H9 (cell line): ENCODE measurements at places on chromosomes 12 and 14. TPM values are rescaled to one million over a fixed set of nuclear protein-coding genes. Genes with fewer than 3 reads are reported as not detected.

GRCh38 chr14:72610831-72611200 lies 283.1 kb downstream of the DPF3 start:
- peak; percentile 11 for DNase-seq

Gene ESRRB
- 0.11 TPM in 1 of 2 replicates, not detected in the other for total RNA-seq

GRCh38 chr12:65510584-65511050 lies 232.1 kb downstream of the MSRB3 start:
- DNase-seq: peak; percentile 77

DNA sequence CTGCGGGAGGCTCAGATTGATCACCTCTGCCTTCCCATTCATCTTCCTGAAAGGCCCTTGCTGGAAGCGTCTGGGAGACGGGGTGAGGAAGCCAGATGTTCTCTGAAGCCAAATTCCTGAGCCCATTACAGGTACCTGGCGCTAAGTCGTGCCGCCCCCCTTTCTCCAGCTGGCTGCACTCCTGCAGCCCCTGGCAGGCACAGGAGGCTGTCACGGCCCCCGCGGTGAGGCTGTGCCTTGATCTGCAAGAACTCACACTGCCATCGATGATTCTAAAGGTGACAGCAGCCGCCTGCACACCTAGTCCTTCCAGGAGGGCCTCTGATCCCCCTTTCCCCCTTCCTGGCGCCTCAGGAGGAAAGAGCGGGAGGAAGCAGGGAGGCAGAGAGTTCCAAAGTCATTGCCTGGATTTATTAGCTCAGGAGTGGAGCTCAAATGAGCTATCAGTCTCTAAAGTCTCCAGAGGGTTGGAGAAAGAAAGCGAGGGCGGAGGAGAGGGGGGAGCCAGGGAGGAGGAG lies 106.9 kb downstream of the RFLNA start:
- DNase-seq: no peak

Gene LBHD2
- not detected in 2 replicates for total RNA-seq

- DNase-seq: no peak
Measured at GRCh38 chr12:117188961-117189724, 1.1 kb downstream of the FBXO21 start.

DNA sequence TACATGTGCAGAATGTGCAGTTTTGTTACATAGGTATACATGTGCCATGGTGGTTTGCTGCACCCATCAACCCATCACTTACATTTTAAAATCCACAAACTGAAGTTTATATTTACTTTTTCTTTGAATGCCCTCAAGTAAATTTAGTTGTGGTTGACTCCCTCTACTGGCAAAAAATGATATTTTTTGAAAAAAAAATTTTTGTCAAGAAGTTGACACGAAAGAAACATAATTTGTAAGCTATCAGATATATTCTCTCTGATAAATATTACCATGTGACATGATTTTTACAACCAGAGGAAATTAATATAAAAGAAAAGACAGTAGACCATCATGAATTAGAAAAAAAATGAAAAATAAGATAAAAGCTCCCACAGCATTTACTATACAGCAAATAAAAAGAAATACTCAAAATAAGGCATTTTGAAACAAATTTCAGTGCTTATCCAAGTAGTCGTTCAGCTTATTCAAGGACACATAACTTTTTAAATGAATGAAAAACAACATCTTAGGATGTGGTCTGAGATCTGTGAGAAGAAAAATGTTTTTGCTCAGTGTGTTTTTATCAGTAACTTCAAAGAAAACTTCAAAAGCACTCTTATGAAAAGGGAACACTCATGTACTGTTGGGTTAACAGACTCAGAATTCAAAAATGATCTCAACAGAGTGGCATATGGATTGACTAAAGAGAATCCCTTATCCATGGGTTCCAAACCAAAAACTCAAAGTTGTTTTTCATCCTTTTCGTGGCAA lies 30.0 kb upstream of the GRIP1 start:
- DNase-seq: no peak

- no peak for DNase-seq
Measured at GRCh38 chr12:12379831-12380730, 23.2 kb downstream of the BORCS5 start.

Gene NID2
- 6.4 and 6.6 TPM in 2 replicates for total RNA-seq

DNA sequence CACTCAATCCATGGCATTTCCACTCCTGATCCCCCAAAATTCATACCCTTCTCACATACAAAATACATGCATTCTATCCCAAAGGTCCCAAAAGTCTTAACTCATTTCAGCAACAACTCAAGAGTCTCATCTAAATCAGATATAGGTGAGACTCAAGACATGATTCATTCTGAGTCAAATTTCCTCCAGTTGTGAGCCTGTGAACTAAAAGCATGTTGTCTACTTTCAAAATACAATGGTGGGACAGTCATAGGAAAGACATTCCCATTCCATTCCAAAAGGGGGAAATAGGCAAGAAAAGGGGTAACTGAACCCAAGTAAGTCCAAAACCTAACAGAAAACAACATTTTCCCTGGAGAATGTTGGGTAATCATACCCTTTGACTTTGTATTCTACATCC lies 103.3 kb downstream of the C12orf75 start:
- no peak for DNase-seq

- no peak for DNase-seq
Measured at GRCh38 chr12:82504409-82504808, 146.1 kb downstream of the METTL25 start.

- DNase-seq: no peak
Measured at GRCh38 chr12:64335886-64336466, 54.6 kb downstream of the C12orf56 start.

DNA sequence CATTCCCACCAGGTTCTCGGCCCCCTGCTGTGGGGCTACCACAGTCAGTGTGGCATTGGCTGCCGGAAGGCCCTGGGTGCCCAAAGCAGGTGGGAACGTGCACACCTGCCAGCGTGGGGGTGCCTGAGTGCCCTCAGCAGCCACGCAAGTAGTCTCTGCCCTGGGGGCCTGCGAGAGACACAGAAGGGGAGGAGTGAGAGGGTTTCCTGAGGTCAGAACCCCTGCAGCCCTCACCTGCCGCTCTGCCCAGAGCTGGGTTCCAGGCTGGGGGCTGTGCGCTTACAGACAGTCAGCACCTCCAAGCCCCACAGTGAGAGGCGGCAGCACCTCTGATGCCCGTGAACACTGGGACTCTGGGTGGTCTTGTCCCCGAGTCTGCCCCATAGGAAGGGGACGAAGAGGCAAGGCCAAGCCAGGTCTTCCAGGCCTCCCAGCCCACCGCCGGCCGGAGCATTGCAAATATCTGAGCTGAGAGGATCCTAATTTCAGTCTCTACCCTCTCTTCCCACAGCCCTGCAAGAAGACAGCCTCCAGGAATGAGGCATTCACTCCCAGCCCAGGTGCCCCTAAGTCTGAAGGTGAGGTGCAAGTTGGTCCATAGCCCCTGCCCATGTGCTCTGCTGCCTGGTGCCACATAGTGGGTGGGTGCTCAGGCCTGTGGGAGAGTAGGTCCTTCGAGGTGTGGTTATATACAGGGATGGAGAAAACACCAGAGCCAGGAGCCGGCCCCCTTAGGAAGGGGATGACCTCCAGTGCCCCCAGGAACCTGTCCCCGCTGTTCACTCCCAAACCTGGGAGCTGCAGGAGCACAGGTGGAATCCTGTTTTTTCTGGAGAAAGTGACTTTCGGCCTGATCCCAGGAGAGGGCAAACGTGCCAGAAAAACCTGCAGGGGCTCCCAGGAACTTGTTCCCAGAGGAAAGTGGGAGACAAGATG lies 291.1 kb upstream of the RTL1 start:
- peak; percentile 14 for DNase-seq

GRCh38 chr14:52790011-52790755 lies 1.2 kb downstream of the GNPNAT1 start:
- no peak for DNase-seq

DNA sequence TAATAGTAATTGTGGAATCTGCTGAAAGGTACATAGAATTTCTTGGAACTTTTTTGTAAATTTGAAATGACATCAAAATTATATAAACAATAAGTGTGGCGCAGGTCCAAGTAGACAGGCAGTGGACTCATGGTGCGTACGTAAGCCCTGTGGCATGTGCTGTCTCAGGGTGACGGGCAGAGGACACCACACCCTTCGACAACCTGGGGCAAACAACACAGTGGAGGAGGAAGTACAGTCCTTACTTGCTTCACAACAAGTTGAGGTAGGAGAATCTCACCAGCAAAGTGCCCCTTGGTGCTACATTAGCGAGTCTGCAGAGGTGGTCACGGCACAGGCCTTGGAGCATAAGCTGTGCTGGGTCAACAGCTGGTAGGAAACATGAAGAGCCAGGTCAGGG lies 180.9 kb downstream of the AEBP2 start:
- no peak for DNase-seq

Gene PRR4
- total RNA-seq: 1.9 and 4.3 TPM in 2 replicates

DNA sequence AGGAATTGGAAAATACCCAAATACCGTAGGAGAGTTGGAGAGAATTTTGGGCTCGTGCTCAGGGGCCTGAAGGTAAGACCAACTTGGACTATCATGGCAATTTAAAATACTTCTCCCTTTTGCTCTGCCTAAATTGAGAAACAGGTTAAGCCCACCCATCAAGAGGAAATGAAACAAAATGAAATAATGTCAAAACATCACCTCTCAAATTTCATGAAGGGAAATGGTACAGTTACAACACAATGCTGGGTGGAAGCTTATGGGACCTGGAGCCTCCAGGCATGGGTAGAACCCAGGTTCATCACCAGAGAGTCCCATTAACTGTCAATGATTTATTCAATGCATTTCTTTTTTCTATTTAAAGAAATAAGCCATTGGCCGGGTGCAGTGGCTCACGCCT lies 33.7 kb downstream of the FOS start:
- DNase-seq: no peak

- peak; percentile 64 for DNase-seq
Measured at GRCh38 chr12:56221232-56221756, 428 bp downstream of the RNF41 start.

GRCh38 chr12:129200576-129200975 lies 347.3 kb downstream of the GLT1D1 start:
- DNase-seq: no peak

DNA sequence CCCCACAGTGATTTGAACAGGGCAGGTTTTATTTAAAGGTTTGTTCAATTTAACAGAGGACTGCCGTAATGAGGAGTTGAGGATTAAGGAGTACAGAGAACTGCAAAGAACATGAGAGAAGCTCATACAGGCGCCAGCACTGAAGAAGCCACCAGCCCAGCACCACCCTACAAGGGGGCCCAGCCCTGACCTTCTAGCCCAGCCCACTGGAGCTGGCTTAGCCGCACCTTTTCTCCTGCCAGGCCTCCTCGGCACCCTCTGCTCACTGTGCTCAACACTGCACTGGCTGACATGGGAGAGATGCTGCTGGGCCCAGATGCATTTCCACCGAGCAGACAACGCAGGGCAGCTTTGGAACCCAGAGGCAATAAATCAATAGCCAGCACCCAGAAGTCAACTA lies 36.5 kb upstream of the SFSWAP start:
- no peak for DNase-seq

Gene KCNH3
- 0.26 and 0.39 TPM in 2 replicates for total RNA-seq

- no peak for DNase-seq
Measured at GRCh38 chr12:9761419-9761781, 699 bp upstream of the CD69 start.

Gene ZNF641
- 8.1 and 8.5 TPM in 2 replicates for total RNA-seq

DNA sequence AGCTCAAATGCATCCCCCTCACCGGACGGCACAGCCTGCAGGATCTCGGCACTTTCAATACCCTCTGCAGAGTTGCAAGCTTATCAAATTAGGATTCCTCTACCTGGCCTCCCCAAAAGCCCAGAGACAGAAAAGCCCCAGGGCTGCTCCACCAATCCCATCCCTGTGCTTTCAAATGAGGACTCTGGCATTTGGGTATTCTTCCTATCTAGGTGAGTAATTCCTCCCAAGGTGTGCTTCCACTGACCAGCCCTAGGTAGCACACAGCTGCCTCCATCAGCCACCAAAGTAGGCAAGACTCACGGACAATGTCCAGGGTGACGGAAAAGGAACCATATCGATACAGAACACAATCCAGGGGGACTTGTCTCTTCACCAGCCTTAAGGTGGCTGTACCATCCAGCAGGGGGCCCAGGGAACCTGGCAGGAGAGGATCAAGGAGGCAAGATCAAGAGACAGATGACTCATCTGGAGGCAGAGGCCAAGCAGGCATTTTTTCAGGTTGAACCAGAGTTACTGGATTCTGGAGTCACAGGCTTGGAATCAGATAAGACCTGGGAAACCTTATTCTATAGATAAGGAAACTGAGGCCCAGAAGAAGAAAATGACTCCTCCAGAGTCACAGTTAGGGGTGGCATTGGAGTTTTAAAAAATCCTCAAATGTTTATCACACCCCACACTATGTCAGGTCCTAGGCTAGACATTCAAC lies 9.9 kb downstream of the PMEL start:
- DNase-seq: peak; percentile 58

Gene DICER1
- total RNA-seq: 57.0 and 59.4 TPM in 2 replicates

- no peak for DNase-seq
Measured at GRCh38 chr12:107439026-107439738, 246.4 kb upstream of the PWP1 start.

Gene KIAA0586
- 19.7 and 20.9 TPM in 2 replicates for total RNA-seq

GRCh38 chr14:105474483-105475268 lies at the start of gene CRIP2:
CRIP2 (plus strand) TSS chr14:105474821; CDS start chr14:105474863, 42 bp downstream.
- DNase-seq: no peak

GRCh38 chr12:68750506-68750905 lies 4.5 kb downstream of the SLC35E3 start:
- no peak for DNase-seq

Gene SRRM4
- total RNA-seq: 1.1 and 1.4 TPM in 2 replicates

Gene C12orf50
- 0.17 TPM in 1 of 2 replicates, not detected in the other for total RNA-seq

DNA sequence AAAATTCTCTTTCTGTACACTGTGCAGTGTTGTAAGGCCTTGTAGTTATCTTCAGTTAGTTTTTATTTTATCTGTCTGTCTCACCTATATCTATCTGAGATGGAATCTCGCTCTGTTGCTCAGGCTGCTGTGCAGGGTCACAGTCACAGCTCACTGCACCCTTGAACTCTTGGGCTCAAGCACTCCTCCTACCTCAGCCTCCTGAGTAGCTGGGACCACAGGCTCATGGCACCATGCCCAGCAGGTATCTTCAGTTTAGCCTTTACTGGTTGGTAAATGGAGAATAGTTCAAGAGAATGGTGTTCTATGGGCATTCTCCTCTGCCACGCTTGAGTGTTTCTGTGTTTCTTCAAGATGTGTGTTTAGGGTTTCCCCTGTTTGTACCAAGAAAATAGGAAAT lies 13.6 kb downstream of the TULP3 start:
- no peak for DNase-seq

- DNase-seq: no peak
Measured at GRCh38 chr14:98736701-98737338, 535.2 kb downstream of the BCL11B start.

DNA sequence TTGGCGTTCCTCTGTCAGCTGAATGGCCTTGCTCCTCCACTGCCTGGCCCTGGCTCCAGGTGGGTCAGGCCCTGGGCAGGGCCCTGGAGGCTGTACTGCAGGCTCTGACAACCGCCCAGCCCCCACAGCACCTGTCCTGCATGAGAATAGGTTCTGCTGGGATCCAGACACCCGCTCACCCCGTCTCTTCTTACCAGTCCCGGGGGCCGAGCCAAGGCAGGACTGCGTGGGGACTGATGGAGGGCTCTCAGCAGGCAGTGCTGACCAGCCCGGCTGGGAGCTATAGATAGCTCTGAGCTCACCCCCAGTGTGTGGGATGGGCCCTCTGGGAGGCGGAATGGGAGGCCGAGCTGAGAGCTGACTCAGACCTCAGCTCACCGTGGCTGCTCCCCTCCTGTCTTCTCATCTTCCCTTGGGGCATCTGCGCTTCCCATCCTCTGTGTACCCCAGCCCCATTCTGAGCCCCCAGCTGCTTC lies 39.6 kb downstream of the TEAD4 start:
- DNase-seq: peak; percentile 86
